ENCODE measurements at places on chromosomes 3 and 15.

- no peak for DNase-seq
Measured at GRCh38 chr15:72340366-72340765, 20.4 kb upstream of the CELF6 start.

GRCh38 chr3:52428151-52429005 lies 16.5 kb downstream of the SEMA3G start:
- DNase-seq, result no peak

DNA sequence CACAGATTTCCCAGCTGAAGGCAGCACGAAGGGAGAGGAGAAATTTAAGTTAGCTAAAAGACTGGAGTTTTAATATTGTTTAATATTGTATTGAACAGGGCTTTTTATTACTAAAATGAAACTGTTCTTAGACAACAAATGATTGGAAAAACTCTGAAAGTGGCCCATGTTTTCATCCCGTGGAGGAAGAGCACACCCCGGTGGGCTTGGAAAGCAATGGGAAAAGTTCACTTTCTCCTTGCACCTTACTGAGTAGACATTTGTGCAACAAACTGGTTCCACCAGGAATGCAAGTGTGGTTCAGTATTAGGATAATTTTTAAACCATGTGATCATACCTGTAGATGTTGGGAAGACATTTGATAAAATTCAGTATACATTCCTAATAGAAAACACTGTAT lies 8.2 kb upstream of the ESYT3 start:
- no peak for DNase-seq

- no peak for DNase-seq
Measured at GRCh38 chr3:52216585-52217408, 8.6 kb downstream of the TLR9 start.

DNA sequence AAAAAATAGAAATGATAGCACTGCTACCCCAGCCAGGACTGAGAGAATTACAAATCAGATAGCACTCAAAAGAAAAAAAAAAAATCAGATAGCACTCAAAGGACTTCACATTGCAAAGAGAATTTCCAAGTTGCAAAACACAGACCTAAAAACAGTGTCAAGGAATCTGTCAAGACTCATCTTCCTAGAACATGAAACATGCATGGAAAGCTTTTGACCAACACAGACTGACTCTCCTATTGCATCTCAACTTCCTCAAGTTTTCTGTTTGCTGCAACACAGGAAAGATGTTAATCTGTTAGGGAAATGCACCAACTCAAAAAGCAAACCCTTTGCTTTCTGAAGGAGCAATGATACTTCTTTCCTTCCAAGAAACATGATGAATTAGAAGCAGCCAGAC lies 42.3 kb downstream of the RAB27A start:
- DNase-seq, result no peak

GRCh38 chr15:43404130-43404529 lies 33.2 kb downstream of the TUBGCP4 start:
- no peak for DNase-seq

GRCh38 chr3:156332304-156332703 lies 211.9 kb downstream of the KCNAB1 start:
- no peak for DNase-seq

- DNase-seq, result no peak
Measured at GRCh38 chr15:101126618-101127505, 125.0 kb downstream of the CHSY1 start.

- no peak for DNase-seq
Measured at GRCh38 chr3:52681596-52681995, 4.1 kb downstream of the PBRM1 start.

GRCh38 chr3:184630861-184631471 lies 69.4 kb downstream of the EPHB3 start:
- no peak for DNase-seq

DNA sequence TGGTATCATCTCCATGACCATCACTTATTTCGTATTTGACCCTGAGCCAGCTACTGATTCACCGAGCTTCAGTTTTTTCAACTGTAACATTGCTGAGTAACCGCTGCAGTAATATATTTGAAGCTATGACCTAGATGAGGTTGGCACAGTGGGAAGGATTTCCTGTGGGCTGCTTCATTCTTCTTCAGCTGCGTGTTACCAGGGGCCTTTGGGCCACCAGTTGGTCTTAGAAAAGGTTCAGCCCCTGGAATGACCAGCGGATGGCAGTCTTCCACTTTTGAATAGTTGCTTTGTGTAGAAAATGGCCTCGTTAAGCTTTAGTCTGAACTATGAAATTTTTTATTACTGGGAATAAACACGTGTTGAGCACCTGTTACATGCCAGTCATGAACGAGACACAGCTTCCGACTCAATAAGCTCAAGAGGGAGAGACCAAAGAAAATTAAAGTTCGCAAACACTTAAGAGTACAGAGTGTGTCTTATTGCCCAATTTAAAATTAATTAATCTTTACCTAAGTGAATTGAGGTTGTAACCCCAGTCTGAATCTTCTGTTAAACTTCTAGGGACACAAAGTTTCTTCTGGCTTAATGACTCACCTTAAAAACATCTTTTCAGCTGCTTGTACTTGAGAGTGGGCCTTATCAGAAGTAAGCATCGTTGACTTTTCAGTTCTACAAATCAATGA lies 57.6 kb upstream of the NR2E3 start:
- no peak for DNase-seq

GRCh38 chr15:74352393-74352910 lies 15.0 kb downstream of the CYP11A1 start:
- no peak for DNase-seq

- DNase-seq, result no peak
Measured at GRCh38 chr3:127753898-127754410, 68.4 kb downstream of the MGLL start.

DNA sequence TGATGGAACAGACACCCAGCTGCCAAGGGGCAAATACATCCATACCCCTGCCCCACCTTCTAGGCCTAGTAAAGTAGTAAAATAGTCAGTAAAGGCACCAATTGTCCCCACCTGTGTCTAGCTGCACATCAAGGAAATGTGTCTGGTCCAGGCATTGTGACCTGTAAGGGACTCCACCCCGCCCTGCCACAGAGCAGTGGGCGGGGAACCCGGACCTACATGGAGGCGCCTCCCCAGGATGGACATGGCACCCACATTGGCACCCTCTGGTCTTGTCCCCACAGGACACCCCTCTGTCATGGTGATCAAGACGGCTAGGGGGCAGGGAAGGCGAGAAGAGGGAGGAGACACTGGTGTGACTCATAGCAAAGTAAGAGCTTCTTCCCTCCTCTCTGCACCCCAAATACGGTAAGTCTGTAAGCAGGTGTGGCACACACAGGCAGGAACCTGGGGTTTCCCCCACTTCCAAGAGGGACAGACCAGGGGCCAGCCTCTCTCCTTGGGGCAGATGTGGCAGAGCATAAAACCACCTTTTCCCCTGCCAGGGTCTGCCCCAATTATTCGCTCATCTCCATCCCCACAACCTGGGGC lies 13.5 kb upstream of the LINGO1 start:
- DNase-seq, result no peak

DNA sequence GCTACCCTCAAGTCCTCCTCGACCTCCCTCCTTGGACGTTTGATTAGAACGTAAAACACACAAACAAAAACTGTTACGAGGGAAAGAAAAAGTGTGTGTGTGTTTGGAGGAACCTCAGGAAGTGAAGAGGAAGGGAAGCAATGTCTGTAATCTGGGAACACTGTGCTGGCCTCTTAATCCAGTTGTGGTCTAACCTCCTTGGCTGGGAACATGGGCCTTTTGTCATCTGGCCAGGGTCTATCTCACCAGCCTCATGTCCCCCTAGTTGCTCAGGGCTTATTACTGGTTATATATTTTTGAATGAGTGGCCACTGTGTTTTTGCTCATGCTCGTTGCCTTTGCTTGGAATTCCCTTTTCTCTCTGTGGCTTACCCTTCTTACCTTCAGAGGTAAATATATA lies 89.0 kb upstream of the RASGRF1 start:
- DNase-seq, result no peak

- no peak for DNase-seq
Measured at GRCh38 chr15:88623061-88623460, 1.9 kb downstream of the AEN start.

DNA sequence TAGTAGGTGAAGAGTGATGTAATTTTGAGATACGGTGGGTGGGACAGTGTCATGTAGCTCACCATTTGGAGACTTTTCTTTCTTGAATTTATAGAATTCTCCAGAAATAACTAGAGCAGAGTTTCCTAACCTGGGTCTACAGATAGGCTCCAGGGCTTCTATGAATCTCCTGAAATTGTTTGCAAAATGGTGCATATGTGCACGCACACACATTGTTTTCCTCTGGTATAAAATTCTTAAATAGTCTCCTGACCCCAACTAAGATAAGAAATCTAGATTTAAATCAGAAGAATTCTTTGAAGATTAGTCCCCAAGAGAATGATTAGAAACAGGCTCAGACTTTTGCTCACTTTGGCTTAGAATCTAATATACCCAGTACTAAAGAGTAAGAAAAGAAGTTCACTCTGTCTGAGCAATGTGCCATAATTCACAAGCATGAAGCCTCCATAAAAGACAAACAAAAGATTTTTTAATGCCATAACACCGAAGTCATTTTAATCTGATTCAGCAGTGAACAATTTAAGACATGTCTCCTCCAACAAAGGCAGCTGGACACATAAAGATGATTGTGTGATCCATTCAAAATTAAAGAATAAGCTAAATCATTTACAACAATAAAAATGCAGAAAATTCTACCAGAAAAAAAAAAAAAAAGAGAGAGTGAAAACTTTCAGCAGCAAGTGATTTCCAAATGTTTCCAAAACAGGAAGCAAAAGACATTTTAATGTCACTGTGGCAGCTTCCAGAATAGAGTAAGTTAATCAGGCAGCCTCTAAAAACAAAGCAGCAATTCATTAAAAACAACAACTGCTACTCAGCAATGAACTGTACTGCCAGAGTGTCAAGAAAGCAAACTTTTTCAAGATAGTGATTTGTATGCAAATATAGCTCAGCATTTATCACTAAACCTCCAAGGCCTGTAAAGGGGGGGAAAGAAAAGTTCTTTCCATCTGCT lies 975.5 kb upstream of the CFAP20DC start:
- no peak for DNase-seq

- no peak for DNase-seq
Measured at GRCh38 chr15:50066666-50067065, 52.4 kb downstream of the ATP8B4 start.

DNA sequence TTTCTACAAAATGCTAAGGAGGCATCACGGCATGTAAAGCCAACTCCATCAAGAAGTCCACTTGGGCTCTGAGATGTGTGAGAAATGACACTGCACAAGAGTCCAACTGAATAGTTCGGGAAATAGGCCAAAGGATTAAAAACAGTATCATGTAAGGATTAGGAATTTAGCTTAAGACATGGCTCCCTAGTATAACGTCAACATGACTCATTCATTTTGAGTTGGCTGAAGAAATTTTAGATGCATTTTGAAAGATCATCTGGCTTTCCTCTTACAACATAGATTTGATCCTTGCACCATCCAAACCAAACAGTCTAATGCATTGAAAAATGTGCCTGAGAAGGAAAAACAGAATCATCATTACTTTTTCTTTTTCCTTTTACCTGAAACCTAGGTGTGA lies 109.3 kb upstream of the MME start:
- no peak for DNase-seq

DNA sequence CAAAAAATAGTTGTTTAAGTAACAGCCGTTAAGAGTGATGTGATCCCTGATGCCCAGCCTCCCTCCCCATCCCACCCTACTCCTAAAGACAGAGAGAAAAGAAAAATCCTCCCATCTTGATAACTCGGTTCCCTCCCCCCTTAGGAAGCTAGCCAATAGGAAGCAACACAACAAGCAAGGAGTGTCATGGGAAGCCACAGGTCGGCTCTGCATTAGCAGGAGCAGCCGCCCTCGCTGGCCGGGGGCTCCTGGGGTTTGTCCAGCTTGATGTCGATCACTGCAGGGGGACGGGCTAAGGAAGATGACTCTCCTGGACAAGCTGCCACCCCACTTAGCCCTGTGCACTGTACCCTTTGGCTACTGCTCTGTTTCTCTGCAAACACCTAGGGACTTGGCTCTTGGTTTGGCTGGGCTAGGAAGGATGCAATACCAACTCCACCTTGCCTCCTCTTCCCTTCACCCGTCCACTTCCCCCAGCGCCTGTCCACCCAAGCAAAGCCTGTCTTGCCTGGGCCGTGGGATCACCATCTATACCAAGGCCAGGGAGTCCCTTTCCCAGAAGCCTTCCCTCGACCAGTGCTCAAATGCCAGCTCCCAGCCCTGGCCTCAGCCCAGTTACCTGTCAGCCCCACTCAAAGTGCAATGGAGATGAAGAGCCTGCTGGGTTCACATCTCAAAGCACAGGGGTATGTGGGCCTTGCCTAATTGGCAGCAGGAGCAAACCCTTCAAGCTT lies 23.1 kb downstream of the SRPRB start:
- DNase-seq, result peak; percentile 54

- DNase-seq, result no peak
Measured at GRCh38 chr15:26134152-26134551, 271.0 kb upstream of the ATP10A start.

DNA sequence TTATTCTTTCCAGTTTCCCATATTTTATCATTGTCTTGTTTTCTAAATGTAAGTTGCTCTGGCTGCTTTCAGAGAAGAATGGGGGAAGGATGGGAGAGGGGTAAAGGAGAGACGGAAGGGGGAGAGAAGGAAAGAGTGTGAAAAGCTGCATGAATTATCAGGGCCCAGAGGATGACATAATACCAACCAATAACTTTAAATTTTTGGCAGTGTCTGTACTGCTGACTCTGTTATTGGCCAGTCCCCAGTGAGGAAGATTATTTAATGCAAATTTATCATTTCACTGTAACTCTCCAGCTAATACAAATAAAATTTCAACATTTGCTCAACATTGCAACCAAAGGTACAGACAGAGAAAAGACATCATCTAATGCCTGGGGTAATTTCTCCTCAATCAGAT lies 551.7 kb upstream of the CFAP20DC start:
- no peak for DNase-seq

DNA sequence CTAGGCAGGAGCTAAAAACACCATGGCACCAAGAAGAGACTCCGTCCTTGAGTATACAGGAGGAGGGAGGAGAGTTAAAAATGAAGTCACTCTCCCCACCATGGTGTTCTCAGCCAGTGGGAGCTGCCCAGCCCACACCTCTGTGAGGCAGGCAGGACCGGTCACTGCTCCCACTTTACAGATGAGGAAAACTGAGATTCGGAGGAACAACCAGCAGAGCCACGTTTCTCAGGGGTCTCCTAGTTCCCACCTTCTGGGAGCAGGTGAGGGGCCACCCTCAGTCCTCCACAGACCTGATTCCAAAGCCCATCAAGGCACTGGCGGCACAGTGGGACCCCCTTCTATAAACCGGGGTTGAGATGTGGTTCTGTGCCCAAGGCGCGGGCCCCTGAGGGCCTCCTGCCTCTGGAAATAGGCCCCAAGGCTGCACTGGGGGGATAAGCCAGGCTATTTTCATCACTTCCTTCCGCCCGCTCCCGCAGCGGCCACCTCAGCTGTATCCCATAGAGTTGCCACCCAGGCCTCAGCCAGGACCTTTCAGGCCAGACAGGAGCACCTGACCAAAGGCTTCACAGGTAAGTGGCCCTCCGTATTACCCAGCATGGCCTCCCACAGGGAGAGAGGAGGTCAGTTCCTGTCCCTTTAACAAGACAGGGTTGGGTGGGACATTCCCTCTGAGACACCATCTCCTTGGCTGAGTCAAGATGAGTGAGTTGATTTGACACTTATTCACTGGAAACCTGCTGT lies at the start of gene GP9:
Gene GP9, plus strand, starts transcription at position 504 of the 747 bp plus-strand sequence. CDS start 961 bp downstream, outside the sequence.
- no peak for DNase-seq

All from H1 (cell line).